ENCODE measurements at places on chromosomes 12 and 14.

- peak; percentile 3 for DNase-seq
Observed at GRCh38 chr14:106564058-106564643, 1037.8 kb downstream of the TMEM121 start.

GRCh38 chr14:96915478-96915877 is 118.3 kb downstream of the VRK1 start:
- no peak for DNase-seq

DNA sequence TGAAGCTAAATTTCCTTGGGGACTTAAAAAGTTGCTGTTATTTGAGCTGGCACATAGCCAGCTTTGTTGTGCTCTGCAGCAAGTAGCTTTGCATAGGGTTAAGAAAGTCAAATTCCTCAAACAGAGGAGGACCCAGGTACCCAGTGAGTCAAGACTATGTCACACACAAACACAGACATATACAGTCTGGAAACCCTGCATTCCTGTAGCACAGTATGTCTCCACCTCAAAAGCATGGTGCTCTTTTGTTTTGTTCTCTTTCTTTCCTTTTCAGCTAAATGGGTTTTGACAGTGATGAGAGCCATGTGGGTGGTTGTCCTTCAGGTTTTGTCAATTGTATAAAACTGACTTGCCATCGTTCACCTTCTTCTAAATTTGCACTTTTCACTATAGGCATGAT is 179.6 kb upstream of the DIO2 start:
- DNase-seq: peak; percentile 58

DNA sequence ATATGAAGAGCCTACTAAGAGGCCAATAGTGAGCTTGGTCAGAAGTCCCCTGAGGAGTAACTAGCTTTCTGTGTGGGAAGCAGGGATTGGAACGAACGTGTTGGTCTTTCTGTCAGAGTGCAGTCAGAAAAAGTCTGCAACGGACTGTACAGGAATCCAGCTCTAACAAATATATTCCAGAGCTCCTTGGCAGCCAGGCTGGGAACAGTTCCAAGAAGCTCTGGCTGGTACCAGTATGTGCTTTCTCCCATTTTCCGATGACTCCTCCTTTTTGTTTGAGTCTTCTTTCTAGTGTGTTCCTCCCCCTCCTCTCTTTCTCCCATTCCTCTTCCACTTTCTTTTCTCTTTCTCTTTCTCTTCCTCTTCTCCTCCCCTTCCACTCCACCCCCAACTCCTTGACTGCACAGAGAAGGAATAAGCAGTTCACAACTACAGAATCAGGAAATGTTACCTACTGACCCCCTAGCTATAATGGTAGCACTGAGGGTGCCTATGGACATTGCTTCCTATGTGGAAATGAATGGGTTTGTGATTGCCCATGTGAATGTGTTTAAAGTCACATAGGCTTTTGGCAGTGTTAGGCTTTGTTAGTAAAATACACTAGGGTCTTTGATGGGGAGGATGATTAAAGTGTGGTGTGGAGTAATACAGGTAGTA is 59.9 kb downstream of the TTLL5 start:
- no peak for DNase-seq
